Hematopoietic multipotent progenitor cell treated with erythropoietin and hydrocortisone succinate and interleukin-3 and kit ligand, for 6 days (in vitro differentiated cells): ENCODE measurements at places on chromosomes 16 and 17.
A peak's percentile ranks its signal among the peaks of the same experiment; 100 is the strongest.

- DNase-seq = peak; percentile 83
These were observed 18.6 kb upstream of the ZNF629 start for GRCh38 chr16:30805370-30806169.

DNA sequence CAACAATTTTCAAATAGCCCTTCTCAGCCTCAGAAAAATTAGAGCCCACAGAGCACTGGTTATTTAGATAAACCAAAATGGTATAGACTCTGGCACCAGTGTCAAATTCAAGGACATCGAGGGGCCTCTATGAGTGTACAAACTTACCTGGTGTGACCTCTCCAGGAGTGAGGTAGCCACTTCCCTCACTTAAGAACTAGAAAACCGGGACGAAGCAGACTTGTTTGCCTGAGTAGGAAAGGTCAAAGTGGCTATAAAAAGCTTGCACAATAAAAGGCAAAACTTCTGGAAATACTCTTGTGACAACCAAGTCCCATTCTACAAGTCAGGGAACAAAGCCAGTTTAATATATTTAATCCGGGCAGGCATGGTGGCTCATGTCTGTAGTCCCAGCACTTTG is 39.2 kb upstream of the PRSS54 start:
- no peak for DNase-seq

- DNase-seq = no peak
These were observed 24.4 kb downstream of the PIEZO1 start for GRCh38 chr16:88760424-88761142.

GRCh38 chr17:40452921-40453378 is 9.7 kb downstream of the IGFBP4 start:
- DNase-seq = no peak

DNA sequence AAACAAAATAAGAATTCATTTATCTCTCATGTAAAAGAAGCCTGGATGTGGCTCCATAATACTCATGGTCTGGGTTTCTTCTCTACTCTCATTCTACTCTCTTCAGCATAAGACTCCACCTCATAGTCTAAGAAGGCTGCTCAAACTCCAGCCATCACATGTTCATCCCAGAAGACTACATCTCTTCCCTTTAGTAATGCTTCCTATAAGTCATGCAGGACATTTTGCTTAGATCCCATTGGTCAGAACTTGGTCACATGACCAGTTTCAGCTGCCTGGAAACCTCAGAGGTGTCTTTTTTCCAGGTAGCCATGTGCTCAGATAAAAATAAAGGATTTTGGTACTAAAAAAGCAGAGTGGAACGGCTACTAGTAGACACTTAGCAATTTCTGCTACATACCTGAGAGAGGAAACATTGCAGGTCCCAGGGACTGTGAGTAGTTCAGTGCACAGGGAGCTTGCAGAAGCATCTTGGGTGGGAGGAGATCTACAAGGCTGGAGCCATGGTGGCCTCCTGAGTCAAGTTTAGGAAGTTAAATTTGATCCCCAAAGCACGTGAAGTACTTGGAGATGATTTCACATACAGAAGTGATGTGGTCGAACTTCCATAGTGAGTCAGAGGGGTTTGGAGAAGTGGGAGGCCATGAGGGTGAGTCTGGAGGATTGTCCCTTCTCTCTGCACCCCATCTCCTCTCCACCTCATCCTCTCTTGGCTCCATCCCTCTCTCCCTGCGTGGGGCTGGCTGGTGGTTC is 110.2 kb downstream of the CCDC182 start:
- DNase-seq = no peak

- no peak for DNase-seq
These were observed 122.2 kb downstream of the C16orf78 start for GRCh38 chr16:49495596-49496355.

- DNase-seq = no peak
These were observed 69.3 kb downstream of the PLCG2 start for GRCh38 chr16:81848306-81848853.

DNA sequence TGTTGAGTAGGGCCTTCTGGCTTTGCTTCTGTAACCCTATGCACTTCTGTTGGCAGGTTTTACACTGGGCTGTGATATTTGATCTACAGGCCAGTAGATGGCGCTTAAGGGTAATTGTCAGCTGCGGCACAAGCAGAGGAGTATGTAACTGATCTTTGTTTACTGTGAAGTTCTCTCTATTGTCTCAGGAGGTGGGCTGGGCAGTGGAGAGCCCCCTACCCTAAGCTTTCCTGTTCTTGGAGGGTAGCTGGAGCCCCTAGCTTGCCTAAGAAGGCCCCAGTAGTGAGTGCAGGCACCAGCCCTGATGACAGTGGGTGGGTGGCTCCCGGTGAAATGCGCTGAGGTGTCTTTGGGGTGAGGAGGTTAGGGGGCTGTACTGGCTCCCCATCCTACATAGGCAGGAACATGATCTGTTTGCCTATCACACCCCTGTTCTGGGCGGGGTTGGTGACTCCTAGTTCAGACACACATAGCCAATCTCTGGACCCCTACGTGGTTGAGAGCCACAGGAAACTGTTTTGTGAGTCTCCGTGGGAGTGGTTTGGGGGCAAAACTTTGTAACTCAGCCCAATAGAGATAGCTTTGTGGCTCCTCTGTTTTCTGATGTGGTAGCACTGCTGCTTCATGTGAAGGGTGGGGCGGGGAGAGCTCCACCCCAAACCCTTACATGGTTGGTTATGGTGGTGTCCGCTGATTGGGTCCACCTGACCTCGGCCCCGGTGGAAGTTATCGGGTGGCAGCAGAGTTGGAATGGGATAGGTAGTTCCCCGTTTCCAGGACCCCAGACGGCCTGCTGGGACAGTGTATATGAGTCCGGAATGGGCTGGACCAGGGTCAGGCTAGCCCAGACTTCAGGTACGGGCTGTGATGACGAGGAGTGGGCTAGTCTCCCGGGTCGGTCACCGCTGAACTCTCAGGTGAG is 60.4 kb downstream of the SLFN11 start:
- DNase-seq = peak; percentile 88

GRCh38 chr16:11964761-11965551 is at the start of gene TNFRSF17:
TNFRSF17 (plus strand) TSS chr16:11965210; CDS start chr16:11965325, 115 bp downstream.
- DNase-seq = no peak

GRCh38 chr17:14575471-14575953 is 274.6 kb downstream of the HS3ST3B1 start:
- no peak for DNase-seq

GRCh38 chr16:70737377-70738082 is 51.7 kb upstream of the MTSS2 start:
- peak; percentile 49 for DNase-seq

DNA sequence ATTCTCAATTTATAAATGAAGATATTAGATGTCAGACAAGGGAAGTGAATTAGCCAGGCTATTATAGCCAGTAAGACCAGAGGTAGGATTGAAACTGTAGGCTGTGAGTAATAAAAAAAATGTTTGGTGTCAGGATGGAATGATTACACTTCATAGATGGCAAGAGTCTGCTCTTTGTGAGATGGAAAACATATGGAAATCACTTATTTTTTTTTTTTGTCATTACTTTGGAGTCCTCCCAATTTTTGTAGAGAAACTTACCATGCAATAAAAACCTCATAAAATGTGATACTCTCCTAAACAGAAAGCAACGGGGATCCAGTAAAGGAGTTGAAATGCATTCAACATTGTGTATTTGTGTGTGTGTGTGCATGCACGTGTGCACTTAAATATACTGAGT is 532.7 kb upstream of the CDH8 start:
- no peak for DNase-seq

GRCh38 chr16:57265850-57266530 is 18.5 kb downstream of the PLLP start:
- DNase-seq = peak; percentile 80

GRCh38 chr16:20941636-20941926 is 41.0 kb downstream of the LYRM1 start:
- DNase-seq = no peak

GRCh38 chr16:23523321-23523720 is 13.0 kb upstream of the GGA2 start:
- no peak for DNase-seq

DNA sequence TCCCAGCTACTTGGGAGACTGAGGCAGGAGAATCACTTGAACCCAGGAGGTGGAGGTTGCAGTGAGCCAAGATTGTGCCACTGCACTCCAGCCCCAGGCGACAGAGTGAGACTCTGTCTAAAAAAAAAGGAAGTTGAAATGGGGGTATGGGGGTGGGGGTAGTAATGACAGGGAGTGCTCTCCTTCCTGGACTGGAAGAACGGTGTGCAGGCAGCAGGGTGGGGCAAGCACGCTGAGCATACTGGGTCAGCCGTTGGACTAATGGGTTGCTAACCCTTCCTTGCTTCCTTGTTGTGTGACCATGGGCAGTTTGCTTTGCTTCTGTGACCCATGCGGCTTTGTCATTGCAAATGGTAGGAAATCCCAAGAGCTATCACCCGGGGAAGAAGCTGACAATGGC is 16.5 kb downstream of the KATNIP start:
- DNase-seq = peak; percentile 52

GRCh38 chr16:55370762-55371482 is 46.9 kb downstream of the IRX6 start:
- DNase-seq = peak; percentile 53

DNA sequence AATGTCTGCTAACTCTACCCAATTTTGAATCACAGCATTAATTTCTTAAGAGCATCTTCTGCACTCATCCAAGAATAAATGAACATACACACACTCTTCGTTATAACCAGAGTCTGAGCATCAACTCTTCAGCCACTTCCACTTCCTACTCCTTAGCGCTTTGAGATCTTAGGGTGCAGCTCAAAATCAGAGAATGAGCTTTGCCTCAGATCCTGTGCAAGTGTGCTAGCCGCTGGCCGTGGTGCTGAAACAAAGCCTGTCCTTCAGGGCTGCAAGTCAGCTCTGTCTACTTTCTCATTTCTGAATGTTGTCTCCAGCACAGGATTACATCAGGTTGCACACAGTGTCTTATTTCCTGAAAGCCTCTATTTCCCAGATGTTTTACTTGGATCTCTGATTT is 165.4 kb downstream of the AIPL1 start:
- DNase-seq = peak; percentile 67

- DNase-seq = no peak
These were observed 13.4 kb upstream of the SMIM36 start for GRCh38 chr17:55524440-55525220.

- DNase-seq = peak; percentile 77
These were observed 64.3 kb upstream of the RBL2 start for GRCh38 chr16:53369921-53370320.

GRCh38 chr17:42092939-42093338 is 5.3 kb downstream of the ZNF385C start:
- DNase-seq = no peak

DNA sequence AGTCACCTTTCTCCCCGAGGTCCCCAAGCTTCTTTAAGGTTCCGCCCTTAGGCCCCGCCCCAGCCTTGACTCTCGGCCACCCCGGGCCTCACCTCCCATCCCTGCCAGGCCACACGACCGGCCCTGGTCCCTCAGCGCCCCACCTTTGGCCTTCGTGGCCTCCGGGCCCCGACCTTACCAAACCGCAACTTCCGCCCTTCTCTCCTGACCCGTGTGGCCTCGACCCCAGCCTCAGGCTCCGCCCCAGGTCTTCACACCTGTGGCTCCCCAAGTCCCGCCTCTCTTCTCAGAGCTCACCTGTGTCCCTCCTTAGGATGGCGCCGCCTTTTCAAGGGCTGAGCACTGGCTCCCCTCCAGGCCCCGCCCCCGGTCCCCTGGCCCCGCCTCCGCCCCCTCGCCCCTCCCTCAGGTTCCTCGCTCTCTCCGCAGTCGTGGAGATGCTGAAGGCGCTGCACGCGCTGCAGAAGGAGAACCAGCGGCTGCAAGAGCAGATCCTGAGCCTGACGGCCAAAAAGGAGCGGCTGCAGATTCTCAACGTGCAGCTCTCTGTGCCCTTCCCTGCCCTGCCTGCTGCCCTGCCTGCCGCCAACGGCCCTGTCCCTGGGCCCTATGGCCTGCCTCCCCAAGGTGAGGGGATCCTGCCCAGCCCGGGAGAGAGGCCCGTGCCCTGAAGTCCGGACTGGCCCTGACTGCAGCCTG is 10.0 kb upstream of the CISD3 start:
- DNase-seq = no peak

- DNase-seq = no peak
These were observed 14.4 kb downstream of the HSD17B2 start for GRCh38 chr16:82049484-82049883.

- DNase-seq = no peak
These were observed 5.5 kb downstream of the FOXC2 start for GRCh38 chr16:86572041-86572521.

DNA sequence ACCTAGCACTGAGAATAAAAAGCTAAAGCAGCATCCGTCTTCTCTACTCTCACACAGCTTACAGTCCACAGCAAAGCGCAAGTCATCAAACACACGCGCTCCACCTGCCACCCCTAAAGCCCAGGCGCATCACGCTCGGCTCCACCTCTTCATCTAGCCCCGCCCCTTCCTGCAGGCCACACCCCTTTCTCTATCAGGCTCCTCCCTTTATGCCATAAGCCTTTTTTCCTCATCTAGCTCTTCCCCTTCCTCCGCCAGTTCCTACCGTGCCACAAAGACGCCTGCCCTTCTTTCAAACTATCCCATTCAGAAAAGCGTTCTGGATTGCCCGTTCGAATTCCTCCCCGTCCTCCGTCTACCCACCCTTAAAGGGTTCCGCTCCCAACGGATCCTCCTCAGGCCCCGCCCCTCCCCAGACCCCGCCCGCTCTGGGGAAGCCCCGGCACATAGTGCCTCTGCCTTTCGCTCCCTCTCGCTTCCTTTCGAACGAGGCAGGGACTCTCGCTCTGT is 417 bp downstream of the C16orf46 start:
- peak; percentile 93 for DNase-seq

GRCh38 chr16:2206420-2206779 is 1.1 kb downstream of the MLST8 start:
- no peak for DNase-seq

DNA sequence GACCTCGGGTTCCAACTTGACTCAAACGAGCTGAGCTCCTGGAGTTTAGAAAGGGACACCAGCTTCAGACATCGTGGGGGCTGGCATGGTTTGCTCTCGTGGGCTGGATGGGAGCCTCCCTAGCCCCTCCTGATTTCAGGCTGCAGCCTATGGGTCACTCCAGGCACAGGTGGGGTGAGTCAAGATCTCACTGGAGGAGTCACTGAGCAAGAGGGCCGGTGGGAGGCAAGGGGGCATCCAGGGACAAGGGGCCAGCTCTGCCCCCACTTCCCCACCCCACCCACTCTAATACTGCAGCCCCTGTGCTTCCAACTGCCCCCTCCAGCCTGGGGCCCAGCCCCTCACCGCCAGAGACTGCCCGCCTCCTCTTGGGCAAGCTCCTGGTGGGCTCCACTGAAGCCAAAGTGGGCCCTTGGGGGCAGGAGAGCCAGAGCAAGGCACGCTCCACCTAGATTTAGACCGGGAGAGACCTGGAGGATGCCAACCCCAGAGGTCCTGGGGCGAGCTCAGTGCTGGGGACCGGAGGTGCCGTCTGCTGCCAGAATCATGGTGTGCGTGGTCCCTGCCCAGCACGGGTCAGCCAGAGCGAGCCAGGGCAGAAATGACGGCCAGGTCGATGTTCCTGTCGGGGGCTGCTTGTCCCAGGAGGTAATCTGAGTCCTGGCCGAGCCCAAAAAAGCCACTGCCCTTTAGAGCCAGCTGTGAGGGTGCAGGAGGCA is 6.4 kb downstream of the SLC16A3 start:
- DNase-seq = no peak

DNA sequence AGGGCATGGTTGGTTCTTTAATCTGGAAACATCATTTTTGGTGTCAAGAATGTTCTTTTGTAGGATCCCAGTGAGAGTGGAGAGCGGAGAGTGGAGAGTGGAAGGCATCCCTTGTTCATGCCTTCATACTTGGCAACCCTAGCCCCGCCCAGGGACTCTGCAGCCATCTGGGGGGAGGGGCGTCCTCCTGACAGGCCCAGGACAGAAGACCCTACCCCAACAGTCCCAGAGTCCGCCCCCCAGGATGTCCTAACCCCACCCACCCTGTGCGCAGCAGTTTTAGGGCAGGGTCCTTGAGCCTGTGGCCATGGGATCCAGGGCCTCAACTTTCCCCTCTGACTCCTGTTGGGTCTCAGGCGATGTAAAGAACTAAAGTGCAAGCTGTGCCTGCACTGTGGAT is 4.5 kb downstream of the SLC26A11 start:
- no peak for DNase-seq
